Memory B cell (primary cell): ENCODE measurements at places on chromosomes 6 and 20.

DNA sequence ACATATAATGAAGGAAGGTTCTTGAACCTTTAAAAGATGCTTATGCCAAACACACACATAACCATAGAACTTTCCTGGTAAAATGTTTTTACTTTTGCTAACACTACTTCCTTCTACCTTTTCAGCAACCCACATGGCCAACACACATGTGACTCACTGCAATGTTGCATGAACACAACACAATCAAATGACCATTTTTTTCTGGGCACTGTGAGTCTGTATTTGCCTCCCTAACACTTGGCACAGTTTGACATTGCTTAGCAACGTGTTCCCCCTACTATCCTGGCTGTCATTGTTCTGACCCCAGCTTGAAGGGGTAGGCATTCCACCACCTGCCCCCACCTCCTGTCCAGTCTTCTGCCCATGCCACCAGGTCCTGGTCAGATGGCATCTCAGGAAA is 204.8 kb upstream of the PRND start:
- DNase-seq, result no peak

GRCh38 chr20:50879649-50880550 is 51.3 kb downstream of the ADNP start:
- DNase-seq, result no peak

- no peak for DNase-seq
Observed at GRCh38 chr6:106535012-106535411, 94.3 kb downstream of the RTN4IP1 start.

- no peak for DNase-seq
Observed at GRCh38 chr6:7343546-7344475, 30.8 kb upstream of the SSR1 start.

DNA sequence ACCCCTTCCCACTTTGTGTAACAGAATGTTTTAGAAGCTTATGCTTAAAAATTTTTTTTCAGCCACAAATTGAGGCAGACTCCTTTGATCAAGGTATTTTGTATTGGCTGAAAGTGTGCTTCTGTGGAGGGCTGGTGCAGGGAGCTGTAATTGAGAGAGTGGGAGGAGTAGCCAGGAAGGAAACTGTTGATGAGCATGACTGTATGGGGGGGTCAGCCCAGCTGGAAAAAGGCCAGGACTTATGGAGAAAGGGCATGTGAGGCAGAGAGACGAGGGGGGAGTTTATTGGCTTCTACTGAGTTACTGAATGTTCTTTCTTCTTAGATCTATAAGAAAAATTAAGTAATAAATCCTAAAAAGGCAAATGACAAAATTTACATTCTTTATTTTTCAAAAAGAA is 13.4 kb downstream of the RFPL4B start:
- DNase-seq, result no peak

- DNase-seq, result no peak
Observed at GRCh38 chr20:49964964-49965780, 17.6 kb upstream of the SNAI1 start.

GRCh38 chr20:38471987-38472512 is 593 bp upstream of the RALGAPB start:
- DNase-seq, result no peak

DNA sequence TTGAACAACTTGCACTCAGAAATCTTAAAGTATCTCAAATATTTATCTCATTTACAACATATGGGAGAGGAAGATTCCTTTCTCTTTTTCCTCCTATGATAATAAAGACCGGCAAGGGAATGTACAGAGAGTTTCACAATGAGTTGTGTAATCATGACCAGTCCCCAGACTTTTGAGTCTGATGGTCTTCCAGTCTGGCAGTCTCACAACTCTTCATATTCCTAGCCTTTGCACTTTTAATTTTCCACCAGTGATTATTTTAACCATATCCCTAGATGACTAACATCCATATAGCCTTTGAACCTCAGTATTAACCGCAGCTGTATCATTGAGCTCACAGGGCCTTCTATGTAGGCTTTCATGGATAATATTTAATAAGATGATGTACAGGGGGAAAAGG is 278.5 kb downstream of the KHDC1L start:
- no peak for DNase-seq

- no peak for DNase-seq
Observed at GRCh38 chr20:54179946-54180345, 6.2 kb upstream of the CYP24A1 start.

GRCh38 chr6:110054664-110055386 is 76.7 kb downstream of the GPR6 start:
- DNase-seq, result no peak

DNA sequence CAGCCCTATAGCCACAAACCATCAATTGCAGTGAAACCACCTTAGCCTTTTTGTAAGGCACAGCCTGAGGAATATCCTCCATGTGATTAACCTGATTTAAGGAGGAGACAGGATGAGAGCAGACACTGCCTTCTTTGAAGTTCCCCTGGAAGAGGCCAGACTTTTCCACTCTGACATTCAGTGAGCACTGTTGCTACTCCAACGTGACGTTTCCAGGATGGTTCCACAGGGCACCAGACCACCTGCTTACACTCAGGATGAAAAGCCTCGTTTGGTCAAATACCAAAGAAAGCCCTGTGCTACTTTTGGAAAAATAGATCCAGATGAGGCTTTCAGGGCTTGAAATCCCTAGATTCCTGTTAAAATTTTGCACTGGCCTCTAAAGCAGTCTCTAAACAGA is 1102.1 kb upstream of the FLRT3 start:
- DNase-seq, result no peak

- no peak for DNase-seq
Observed at GRCh38 chr6:162069995-162070394, 657.6 kb downstream of the PRKN start.

- DNase-seq, result no peak
Observed at GRCh38 chr6:1325461-1326309, 13.8 kb downstream of the FOXQ1 start.

DNA sequence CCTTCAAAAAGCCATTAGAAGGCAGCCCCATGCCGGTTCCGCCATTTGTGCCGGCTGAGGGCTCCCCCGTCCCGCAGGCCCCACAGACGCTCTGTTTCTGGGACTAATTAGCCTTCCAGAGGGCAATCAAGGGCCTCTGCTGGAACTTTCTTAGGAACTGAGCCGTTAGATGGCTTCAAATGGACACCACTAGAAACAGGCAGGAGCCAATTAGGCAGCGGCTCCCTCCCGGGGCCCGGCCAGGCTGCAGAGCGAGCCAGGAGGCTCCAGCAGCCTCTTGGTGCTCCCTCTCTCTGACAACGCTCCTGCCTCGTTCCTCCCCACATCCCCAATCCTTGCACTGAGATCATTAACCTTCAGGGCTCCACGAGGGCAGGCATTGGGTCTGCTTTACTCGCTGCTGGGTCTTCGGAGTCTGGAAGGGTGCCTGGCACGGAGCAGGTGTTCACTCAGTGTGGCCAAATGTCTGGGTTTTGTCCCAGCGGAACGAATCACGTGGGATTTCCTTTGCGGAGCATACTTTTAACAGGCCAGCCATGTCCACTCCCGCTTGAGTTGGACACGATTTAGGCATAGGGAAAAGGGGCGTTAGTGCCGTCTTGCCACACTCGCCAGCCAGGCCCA is 98.3 kb downstream of the TMEM242 start:
- DNase-seq, result no peak

GRCh38 chr20:47672886-47673670 is 112.2 kb downstream of the SULF2 start:
- no peak for DNase-seq

DNA sequence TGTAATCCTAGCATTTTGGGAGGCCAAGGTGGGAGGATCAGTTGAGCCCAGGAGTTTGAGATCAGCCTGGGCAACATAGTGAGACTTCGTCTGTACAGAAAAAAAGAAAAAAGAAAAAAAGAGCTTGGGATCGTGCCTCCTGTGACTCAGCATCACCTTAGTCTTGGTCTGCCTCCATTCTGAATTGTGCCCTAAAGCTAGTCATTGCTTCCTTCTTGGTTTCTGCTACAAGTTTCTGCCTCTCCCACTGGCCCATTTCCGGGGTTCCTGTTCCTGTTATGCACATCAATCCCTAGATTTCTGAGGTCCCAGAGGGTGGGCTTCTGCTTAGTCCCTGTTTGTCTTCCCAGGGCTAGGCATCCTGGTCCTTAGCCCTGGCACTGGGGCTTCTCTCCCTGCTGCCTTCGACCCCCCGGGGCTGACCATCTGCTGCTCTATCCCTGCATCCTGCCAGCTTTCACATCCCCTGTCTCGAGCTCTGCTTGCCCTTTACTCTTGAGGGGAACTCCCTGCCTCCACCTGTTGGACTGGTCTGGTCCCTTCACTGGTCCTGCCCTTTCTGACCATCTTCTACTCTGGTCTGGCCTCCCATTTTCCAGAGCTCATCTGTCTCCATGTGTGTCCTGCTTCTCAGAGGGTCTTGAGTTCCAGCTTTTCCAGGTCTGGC is 77.5 kb upstream of the ESR1 start:
- DNase-seq, result no peak

GRCh38 chr6:111011360-111012142 is 29.7 kb downstream of the RPF2 start:
- DNase-seq, result peak; percentile 14

DNA sequence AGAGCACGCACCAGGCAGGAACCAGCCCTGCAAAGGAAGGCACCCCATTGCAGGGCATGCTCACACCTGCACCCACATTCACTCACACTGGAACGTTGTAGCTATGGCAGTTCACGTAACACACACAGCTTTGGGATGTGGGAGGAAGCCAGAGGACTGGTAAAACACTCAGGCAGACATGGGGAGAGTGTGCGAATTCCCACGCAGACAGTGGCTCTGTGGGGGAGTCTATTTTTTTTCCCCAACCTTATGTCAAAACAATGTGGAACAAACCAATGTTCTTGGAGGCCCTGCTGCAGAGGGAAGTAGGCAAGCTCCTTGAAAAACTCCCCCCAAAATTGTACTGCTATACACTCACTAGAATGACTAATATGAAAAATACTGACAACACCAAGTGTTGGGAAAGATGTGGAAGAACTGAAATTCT is 91.0 kb downstream of the PPP1R14C start:
- no peak for DNase-seq

DNA sequence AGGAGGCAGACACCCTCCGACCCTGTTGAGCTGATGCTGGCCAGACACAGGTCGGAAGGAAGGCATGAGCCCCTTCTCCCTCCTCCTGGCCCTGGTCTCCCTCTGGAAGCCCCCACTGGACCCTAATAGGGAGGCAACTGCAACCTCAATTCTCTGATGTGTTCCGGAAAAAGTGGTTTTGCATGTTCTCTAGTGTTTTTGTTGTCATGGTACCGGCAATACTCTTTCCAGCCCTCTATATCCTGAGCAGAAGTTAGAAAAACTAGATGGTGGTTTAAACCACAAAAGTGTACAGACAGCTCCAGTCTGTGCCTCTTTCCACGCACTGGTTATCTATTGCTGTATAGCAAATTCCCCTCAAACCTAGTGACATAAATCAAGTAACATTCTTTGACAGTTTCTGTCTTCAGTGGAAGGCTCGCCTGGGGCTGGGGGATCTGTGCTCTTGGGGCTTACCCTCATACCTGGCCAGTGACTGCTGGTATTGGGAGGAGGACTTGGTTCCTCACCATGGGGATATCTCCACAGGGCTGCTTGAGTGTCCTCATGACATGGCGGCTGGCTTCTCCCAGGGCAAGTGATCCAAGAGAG is 37.0 kb downstream of the SYTL3 start:
- DNase-seq, result peak; percentile 49

GRCh38 chr6:93424303-93425064 is 5.1 kb upstream of the EPHA7 start:
- DNase-seq, result no peak

- no peak for DNase-seq
Observed at GRCh38 chr6:157962601-157963302, 18.9 kb upstream of the SYNJ2 start.

GRCh38 chr20:25424536-25424935 is 17.1 kb downstream of the GINS1 start:
- DNase-seq, result no peak

GRCh38 chr6:111625099-111625416 is 19.4 kb upstream of the TRAF3IP2 start:
- DNase-seq, result no peak

DNA sequence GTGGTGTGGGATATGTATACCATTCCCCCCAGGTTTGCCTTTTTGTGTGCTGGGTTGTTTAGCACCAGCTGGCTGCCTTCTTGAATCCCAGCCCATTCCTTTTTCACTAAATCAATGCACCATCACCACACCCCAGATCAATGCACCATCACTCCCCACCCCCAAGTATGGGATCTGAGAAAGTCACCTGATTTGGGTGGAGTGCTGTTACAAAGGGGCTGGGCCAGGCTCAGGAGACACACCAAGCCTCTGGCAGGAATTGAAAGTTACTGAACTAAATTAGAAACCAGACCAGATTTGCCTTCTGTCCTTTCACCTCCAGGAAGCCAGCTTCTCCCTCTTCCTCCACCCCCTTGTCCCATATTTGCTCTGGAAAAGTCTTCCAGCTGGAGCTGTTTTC is 19.6 kb upstream of the PKHD1 start:
- no peak for DNase-seq

- DNase-seq, result no peak
Observed at GRCh38 chr6:148501178-148501590, 158.5 kb downstream of the SASH1 start.

- peak; percentile 50 for DNase-seq
Observed at GRCh38 chr20:47785854-47786764, 828 bp upstream of the SULF2 start.

- peak; percentile 38 for DNase-seq
Observed at GRCh38 chr20:38805958-38806854, 709 bp downstream of the PPP1R16B start.

DNA sequence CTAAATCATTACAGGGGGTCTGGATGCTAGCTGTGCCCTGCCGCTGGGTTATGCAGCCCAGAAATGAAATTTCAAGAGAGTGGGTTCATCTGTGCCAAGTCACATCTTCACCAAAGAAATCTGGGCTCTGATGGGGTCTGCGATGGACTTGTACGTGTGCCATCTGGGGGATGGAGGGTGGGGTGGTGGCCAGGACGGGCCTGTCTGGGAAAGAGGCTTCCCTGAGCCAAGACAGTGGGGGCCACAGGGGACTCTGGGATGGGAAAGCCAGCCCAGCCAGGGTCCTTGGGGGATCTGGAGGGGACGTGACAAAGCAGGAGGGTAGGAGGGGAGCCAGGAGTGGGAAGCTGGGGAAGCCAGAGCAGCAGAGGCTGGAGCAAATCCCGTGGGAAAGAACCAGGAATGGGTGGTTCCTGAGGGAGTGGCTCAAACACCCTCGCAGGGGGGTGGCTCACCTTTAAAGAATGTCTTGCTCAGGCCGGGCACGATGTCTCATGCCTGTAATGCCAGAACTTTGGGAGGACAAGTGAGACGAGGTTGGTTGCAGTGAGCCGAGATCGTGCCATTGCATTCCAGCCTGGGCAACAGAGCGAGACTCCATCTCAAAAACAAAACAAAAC is 36.3 kb upstream of the SULF2 start:
- DNase-seq, result no peak

DNA sequence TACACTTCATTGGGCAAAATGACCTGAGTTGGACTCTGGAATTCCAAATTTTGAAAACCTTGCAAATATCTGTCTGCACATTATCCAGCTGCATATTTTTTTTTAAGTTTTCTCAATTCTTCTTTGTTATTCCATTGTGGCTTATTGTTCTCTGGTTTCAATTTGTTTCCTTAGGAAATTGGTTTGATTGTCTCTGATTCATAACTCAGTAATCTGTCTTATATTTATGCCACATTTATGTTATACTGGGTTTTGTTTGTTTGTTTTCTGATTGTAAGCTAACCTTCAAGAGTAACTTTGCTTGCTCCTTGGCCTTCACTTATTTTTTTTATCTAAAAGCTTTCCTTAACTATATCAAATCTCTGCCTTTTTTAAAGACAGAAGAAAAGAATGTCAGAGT is 193.3 kb upstream of the PLCB4 start:
- no peak for DNase-seq

- DNase-seq, result no peak
Observed at GRCh38 chr6:34570066-34570833, 14.1 kb upstream of the SPDEF start.
